ENCODE measurements at places on chromosomes 5 and 9. TPM values are rescaled to one million over a fixed set of nuclear protein-coding genes. Genes with fewer than 3 reads are reported as not detected.

DNA sequence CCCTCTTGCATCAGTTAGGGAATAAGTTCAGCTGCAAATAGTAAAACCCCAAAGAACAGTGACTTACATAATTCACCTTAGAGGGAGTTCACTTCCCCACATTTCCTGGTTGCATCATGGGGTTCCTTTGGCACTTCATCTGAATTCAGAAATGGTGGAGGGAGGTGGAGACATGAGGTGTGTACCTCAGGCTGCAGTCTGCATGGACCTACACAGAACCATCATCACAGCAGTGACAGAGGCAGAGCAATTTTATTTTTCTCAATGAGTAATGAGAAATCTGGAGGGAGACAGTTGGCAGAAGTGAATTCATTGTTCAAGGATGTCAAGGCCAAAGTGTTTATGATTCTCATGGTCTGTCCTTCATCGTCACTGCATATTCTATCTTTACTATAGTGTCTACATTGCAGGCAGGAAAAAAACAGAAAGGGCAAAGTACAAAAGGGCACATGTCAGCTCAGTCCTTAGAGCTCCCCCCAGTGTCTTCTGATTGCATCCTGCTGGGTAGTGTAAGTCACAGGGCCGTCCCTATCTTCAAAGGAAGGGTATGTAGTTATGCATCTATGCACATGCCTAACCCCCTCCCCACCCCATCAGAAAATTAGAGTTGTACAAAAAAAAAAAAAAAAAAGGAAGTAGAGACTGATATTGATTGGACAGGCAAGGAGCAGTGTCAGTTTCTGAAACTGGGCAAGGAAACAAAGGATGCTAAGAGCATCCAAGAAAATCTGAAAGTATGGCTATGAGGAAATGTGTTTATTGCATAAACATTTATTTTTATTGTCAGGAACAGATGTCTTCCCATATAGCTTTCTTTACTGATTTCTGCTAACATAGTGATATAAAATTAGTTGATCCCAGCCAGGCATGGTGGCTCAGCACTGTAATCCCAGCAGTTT, 132.7 kb upstream of the APC start:
- H3K27ac ChIP-seq = no peak overlapping the region
- no peak overlapping the region for H3K4me3 ChIP-seq
- no peaks in the 10 kb centered on the region for H3K4me1 ChIP-seq
- no peaks in the 10 kb centered on the region for H3K36me3 ChIP-seq

- H3K4me3 ChIP-seq = no peak overlapping the region
- no peak overlapping the region for H3K27ac ChIP-seq
- no peak for DNase-seq
- H3K36me3 ChIP-seq = no peaks in the 10 kb centered on the region
- no peaks in the 10 kb centered on the region for H3K4me1 ChIP-seq
Observed at GRCh38 chr5:80934751-80935150, 25.4 kb upstream of the RASGRF2 start.

GRCh38 chr5:58106754-58107410, 353.0 kb downstream of the PLK2 start:
- no peaks in the 10 kb centered on the region for H3K27me3 ChIP-seq
- H3K4me3 ChIP-seq = no peak overlapping the region
- no peaks in the 10 kb centered on the region for H3K4me1 ChIP-seq
- no peak for DNase-seq
- no peak overlapping the region for H3K27ac ChIP-seq
- H3K36me3 ChIP-seq = no peaks in the 10 kb centered on the region

DNA sequence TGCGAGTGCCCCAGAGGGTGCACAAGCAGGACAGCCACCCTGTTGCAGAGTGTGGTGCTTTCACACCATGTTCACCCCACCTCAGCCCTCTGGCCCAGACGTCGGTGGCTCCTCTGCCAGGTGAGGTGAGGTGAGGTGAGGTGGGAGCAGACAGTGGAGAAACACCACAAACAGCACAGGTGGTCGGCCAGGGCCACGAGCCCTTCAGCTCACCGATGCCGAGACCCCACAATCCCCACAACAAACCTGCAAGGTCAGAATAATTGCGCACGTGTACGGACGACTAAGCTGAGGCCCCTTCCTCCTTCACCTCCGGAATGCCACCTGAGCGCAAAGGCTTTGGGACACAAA, 10.5 kb downstream of the BRD3 start:
- DNase-seq = no peak
- no peak overlapping the region for H3K27ac ChIP-seq
- peaks cover 82% of the 10 kb centered on the region for H3K4me1 ChIP-seq
- H3K36me3 ChIP-seq = peaks cover 12% of the 10 kb centered on the region
- no peaks in the 10 kb centered on the region for H3K27me3 ChIP-seq
- no peak overlapping the region for H3K4me3 ChIP-seq

- H3K4me3 ChIP-seq = no peak overlapping the region
- H3K27me3 ChIP-seq = no peaks in the 10 kb centered on the region
- H3K4me1 ChIP-seq = peaks cover 3% of the 10 kb centered on the region
- DNase-seq = no peak
- no peak overlapping the region for H3K27ac ChIP-seq
Observed at GRCh38 chr9:86350006-86350760, 4.0 kb downstream of the TUT7 start.

DNA sequence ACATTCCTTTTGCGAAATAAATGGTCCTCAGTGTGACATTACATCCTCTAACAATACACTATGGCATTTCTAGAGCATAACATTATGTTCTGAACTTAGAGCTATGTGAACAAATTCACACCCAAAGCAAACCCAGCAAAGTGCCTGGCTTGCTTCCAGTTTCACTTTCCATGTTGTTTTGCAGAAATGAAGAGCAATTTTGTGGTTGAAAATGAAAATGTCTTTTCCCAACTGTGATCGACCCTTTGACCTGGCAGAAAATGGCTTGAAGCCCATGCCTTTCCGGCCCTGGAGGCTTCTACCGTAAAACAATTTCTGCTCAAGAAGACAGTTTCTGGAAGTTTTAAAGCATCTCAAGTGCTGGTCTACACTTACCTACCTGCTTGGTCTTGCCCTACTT, 344.7 kb upstream of the RGMB start:
- no peak for DNase-seq
- no peaks in the 10 kb centered on the region for H3K27me3 ChIP-seq
- no peaks in the 10 kb centered on the region for H3K4me1 ChIP-seq
- H3K27ac ChIP-seq = no peak overlapping the region
- no peaks in the 10 kb centered on the region for H3K36me3 ChIP-seq

GRCh38 chr5:144028058-144028457, 142.4 kb downstream of the YIPF5 start:
- H3K27me3 ChIP-seq = no peaks in the 10 kb centered on the region
- H3K4me3 ChIP-seq = no peak overlapping the region
- H3K4me1 ChIP-seq = no peaks in the 10 kb centered on the region
- no peak overlapping the region for H3K27ac ChIP-seq
- H3K36me3 ChIP-seq = no peaks in the 10 kb centered on the region

- H3K36me3 ChIP-seq = no peaks in the 10 kb centered on the region
- H3K27ac ChIP-seq = no peak overlapping the region
- H3K4me1 ChIP-seq = no peaks in the 10 kb centered on the region
- no peak for DNase-seq
Observed at GRCh38 chr9:11686733-11687132, 1006.5 kb upstream of the TYRP1 start.

DNA sequence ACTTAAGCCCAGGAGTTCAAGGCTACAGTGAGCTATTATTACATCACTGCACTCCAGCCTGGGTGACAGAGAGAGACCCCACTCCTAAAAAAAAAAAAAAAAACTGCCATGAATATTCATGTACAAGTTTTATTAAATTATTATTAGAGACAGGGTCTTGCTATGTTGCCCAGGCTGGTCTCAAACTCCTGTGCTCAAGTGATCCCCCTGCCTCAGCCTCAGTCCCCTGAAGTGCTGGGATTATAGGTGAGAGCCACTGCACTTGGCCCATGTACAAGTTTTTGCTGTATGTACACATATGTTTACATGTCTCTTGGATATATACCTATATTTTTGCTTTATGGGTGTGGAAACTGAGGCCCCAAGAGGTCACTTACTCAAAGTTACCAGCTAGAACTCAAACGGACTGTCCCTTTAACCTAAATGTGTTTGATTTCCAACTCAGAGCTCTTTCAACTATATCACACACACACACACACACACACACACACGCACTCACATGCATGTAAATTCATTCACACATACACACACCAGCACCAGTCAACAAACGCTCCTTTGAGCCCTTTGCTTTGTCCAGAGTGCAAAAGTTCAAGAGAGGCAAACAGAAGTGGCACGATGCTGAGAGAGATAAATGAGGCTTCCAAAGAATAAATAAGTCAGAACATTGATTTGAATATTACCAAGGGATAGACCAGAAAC, 42.3 kb upstream of the STRBP start:
- no peak for DNase-seq
- H3K27me3 ChIP-seq = no peaks in the 10 kb centered on the region
- no peaks in the 10 kb centered on the region for H3K4me1 ChIP-seq
- no peak overlapping the region for H3K4me3 ChIP-seq
- H3K36me3 ChIP-seq = no peaks in the 10 kb centered on the region

- no peak for DNase-seq
- no peak overlapping the region for H3K27ac ChIP-seq
- H3K27me3 ChIP-seq = peaks cover 6% of the 10 kb centered on the region
- peaks cover 20% of the 10 kb centered on the region for H3K4me1 ChIP-seq
- no peak overlapping the region for H3K4me3 ChIP-seq
Observed at GRCh38 chr5:79111960-79112702, 522 bp downstream of the BHMT start.

DNA sequence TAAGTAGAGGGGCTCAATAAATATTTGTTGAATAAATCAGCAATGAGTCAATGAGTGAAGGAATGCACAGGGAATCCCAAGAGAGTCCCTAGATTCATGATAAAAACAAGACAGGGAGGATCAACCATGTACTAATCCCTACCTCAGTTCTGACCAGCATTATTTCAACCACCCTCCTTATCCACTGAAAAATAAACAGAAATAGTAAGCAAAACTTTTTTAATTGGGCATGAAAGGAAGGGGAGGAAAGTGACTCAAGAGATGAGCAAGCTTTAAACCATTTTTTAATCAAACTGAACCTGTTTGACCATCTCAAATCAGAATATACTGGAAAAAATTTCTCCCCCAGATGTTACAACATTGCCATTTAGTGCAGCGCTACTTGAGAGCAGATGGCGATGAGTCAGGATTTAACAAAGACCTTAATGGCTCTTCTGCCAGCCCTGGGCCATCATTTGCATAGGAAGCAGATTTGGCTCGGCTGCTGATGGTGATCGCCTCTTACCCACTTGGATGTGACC, 194.8 kb upstream of the SLC30A5 start:
- DNase-seq = no peak
- no peaks in the 10 kb centered on the region for H3K36me3 ChIP-seq
- no peaks in the 10 kb centered on the region for H3K27me3 ChIP-seq
- H3K4me1 ChIP-seq = no peaks in the 10 kb centered on the region

DNA sequence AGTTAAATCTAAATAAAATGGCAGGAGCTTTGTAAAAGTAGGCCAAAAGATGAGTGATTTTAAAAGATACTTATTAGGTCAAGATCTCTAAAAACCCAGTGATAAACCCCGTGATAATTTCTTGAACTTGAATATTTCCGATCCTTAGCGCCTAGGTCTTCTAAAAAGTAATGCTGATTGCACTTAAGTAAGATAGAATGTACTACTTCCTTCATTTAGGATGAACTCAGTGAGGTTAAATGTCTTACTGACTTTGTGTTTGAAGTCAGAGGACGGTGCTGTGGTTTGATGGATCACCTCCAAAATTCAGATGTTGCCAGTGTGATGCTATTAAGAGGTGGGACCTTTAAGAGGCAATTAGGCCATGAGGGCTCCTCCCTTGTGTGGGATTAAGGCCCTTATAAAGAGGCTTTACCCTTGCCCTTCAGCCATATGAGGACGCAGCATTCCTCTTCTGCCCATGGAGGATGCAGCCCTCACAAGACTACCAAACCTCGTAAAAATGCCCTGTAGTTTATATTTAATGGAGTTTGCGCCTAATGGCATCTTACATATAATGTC, 130.1 kb downstream of the TRIO start:
- no peak overlapping the region for H3K4me3 ChIP-seq
- no peaks in the 10 kb centered on the region for H3K36me3 ChIP-seq
- H3K27me3 ChIP-seq = no peaks in the 10 kb centered on the region
- no peak for DNase-seq
- no peak overlapping the region for H3K27ac ChIP-seq

- H3K27ac ChIP-seq = no peak overlapping the region
- H3K4me1 ChIP-seq = no peaks in the 10 kb centered on the region
- DNase-seq = no peak
- H3K4me3 ChIP-seq = no peak overlapping the region
Observed at GRCh38 chr9:93968451-93969327, 13.5 kb upstream of the BARX1 start.

DNA sequence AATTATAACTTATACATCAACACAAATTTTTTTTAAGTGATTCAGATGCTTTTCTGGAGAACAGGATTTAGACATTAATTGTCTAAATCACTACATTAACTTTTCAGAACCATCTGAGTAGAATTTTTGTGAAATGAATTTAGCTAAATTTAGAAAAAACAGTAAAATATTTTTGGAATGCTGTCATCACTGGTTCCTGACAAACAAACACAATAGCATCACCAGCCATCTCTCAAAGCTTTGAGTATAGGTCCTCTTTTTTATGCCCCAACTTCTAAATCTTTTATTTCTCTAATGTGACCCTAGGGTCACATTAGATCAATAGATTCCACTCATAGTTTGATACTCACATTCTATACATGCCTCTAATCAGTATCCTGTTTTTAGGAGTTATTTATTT, 104.6 kb downstream of the PRR16 start:
- no peak overlapping the region for H3K4me3 ChIP-seq
- no peaks in the 10 kb centered on the region for H3K36me3 ChIP-seq
- H3K4me1 ChIP-seq = no peaks in the 10 kb centered on the region
- no peak for DNase-seq
- H3K27me3 ChIP-seq = no peaks in the 10 kb centered on the region

GRCh38 chr5:19880859-19881436, 107.1 kb downstream of the CDH18 start:
- no peaks in the 10 kb centered on the region for H3K27me3 ChIP-seq
- no peak for DNase-seq
- H3K27ac ChIP-seq = no peak overlapping the region
- H3K4me3 ChIP-seq = no peak overlapping the region
- no peaks in the 10 kb centered on the region for H3K36me3 ChIP-seq
- no peaks in the 10 kb centered on the region for H3K4me1 ChIP-seq

DNA sequence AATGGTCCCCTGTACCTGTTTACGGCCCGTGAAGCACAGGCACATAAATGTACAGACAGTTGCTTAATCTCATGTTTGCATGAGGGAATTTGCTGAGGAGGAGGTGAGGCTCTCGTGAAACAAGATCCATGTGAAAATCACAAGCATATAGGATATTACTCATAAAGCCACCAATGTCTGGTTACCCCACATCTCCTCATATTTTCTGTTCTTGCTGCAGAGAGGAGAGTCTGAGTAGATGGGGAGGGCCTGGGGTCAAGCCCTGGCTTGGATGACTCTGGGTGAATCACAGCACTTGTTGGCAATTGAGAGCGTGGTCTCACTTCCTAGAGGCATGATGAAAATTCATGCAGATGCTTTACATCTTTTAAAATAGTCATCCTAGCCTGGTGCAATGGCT, 975 bp downstream of the AGXT2 start:
- H3K4me1 ChIP-seq = no peaks in the 10 kb centered on the region
- no peak overlapping the region for H3K4me3 ChIP-seq
- H3K27ac ChIP-seq = no peak overlapping the region
- no peak for DNase-seq

RNF44 gene
- 8.8 TPM for total RNA-seq

NRG2 gene
- 0.66 TPM for total RNA-seq

SH3TC2 gene
- 3.2 TPM for total RNA-seq

PPP2CA gene
- 146 TPM for total RNA-seq

PCDHGB3 gene
- 0.26 TPM for total RNA-seq

OR2K2 gene
- not detected for total RNA-seq

CCDC112 gene
- total RNA-seq = 4.8 TPM

RNF183 gene
- total RNA-seq = 6.0 TPM

IFNA2 gene
- total RNA-seq = not detected

SLC27A6 gene
- 8.0 TPM for total RNA-seq

PCDHA3 gene
- 0.09 TPM for total RNA-seq

Data from esophagus squamous epithelium (tissue), 5 donors.